Stimulated activated CD8-positive, alpha-beta memory T cell treated with anti-CD3 and anti-CD28 coated beads, Interleukin-12 subunit alpha, Interleukin-12 subunit beta, amount 100 ng/mL, for 1 hour (primary cell): ENCODE measurements at places on chromosomes 16 and 17.

GRCh38 chr16:78386557-78387324, 287.3 kb downstream of the WWOX start:
- DNase-seq: no peak

- no peak for DNase-seq
These were observed 95.9 kb upstream of the ZFHX3 start for GRCh38 chr16:73143576-73144422.

GRCh38 chr17:10762037-10762436, 32.2 kb upstream of the TMEM220 start:
- DNase-seq: no peak

DNA sequence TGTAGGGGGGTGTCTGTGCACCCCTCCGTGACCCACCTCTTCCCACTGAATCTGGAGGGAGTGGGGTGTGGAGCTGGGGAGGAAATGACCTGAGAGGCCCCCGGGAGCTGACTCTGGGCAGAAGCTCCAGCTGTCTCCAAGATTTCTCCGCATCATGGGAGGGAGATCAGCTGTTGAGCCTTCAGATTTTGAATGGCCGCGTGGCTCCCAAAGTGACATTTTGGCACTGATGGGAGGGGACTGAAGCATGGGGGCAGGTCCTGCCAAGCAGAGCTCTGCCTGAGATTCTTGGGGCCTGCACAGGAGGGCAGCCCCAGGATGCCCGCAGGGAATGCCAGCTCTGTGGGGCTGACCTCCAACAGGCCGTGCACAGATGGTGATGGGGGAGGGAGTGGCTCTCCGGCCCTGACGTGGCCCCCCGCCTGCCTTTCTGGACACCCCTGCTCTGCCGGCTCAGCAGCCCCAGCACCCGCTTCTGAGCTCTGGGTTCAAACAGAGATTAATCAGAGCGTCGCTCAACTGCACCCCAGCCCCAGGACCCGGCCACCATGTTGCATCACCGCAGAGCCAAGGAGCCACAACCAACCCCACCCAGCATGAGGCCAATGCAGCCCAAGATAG, 25.3 kb upstream of the UBE2I start:
- no peak for DNase-seq

- DNase-seq: no peak
These were observed 21.0 kb upstream of the NOS2 start for GRCh38 chr17:27821318-27821717.

- no peak for DNase-seq
These were observed 19.3 kb downstream of the MMD start for GRCh38 chr17:55402374-55402773.

GRCh38 chr17:76082326-76083251, 3.6 kb downstream of the ZACN start:
- no peak for DNase-seq

GRCh38 chr17:28657756-28658155, 4.0 kb downstream of the SDF2 start:
- DNase-seq: no peak

DNA sequence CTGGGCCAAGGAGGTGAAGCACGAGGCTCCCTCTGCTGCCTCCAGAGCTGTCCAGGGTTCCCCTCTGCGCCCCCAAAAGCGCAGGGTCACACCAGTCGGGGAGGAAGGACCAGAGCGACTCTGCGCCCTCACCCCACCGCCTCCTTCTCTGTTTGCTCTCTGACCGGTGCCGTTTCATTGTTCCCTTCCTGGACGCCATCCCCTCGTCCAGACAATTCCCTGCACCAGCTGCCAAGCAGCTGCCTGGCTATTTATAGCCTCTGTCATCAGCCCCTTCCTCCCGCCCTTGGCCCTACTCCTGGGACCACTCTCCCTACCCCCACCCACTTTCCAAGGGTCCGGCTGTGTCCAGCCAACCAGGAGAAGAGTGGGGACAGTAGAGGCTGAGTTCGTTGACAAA, 68.8 kb upstream of the CREBBP start:
- no peak for DNase-seq
